Left renal pelvis (tissue), 4 donors: ENCODE measurements at places on chromosomes 12 and 14.

DNA sequence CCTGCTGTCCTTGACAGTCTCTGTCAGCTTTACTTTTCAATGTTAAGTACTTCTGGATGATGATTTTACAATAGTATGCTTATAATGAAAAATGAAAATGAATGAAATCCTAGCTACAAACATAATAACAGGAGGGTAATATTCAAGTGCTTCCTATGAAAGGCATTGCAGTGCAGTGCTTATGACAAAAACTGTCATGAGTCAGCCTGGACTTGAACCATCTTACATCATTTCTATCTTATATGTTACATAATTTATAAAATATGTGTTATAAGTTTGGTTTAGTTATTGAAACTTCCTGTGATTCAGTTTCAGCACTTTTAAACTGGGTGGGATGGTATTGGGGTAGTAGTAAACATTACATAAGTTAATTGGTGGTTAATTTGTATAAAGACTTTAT, 451.7 kb downstream of the TMEM117 start:
- no peak for DNase-seq

DNA sequence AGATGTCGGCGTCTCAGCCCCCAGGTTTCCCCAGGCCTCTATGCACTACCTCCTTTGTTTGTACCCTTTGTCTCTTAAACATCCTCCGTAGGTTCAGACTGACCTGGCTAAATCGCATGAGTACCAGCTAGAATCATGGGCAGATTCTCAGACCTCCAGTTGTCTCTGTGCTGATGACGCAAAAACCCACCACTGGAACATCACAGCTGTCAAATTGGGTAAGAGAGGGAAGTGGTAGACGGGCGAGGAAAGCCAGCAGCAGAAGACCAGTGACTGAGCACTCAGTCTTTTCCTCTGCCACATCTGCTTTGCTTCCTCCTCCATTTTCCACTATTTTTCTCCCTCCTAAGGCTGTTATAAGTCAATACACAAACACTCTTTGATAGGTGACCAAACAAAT, 29.7 kb downstream of the A2ML1 start:
- no peak for DNase-seq

DNA sequence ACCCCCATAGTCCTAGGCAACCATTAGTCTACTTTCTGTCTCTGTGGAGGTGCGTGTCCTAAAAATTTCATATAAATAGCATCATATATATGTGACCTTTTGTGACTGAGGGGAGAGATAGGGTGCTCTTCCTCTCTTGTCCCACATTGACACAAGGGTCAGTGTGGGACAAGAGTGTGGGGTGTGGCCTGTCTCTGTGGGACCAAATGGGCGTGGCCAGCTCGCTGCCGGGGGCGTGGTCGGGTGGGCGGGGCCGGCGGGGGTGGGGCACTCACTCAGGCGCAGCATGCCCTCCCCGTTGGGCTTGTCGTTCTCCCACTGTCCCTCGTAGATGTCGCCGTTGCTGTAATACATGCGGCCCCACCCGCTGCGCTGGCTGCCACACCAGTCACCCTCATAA, 15.5 kb downstream of the MORN3 start:
- DNase-seq, result no peak

GRCh38 chr14:100592972-100593371, 5.8 kb upstream of the BEGAIN start:
- DNase-seq, result no peak

GRCh38 chr12:108955225-108955835, 65.5 kb downstream of the SVOP start:
- DNase-seq, result peak; percentile 78

GRCh38 chr14:49928015-49928414, 35.1 kb downstream of the ARF6 start:
- no peak for DNase-seq

DNA sequence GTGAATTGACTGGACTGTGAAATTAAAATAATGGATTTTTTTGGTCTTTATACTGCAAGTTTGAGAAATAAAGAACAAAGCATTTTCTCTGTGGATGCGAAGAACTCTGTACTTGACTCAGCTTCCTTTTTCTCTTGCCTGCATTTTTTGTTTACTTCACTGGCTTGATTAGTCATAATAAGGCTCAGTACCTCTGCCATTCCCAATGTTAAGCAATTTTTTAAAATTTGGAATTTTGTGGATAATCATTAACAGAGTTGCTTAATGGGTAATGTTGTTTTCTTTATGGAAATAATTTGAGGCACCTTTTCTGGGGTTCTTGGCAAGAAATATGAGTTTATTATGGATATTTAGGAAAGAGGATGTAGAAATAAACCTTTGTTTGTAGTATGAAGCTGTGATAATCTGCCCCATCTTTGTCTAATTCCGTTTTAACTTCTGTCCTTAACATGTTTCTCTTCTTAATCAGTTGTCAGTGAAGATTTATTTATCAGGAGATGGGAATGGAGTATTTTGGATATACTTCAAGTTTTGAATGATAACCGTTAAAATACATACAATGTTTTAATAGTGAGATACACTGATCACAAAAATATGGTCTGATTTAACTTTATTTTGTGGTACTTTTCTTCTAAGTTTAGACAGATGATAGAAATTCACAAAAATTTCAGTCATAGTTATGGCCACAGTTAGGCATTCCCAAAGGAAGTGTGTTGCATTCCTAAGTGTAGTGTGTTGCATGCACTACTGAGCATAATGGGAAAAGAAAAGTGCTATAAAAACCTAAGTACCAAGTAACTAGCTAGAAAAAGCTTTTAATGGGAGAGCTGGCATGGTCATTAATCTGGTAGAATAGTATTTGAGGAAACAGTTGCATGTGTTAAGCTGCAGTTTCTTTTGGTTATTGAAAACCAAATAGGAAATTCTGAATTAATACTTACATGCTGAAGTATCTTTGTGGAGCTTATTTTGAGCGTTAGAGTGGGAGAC, 27.7 kb downstream of the WNK1 start:
- DNase-seq, result peak; percentile 40

DNA sequence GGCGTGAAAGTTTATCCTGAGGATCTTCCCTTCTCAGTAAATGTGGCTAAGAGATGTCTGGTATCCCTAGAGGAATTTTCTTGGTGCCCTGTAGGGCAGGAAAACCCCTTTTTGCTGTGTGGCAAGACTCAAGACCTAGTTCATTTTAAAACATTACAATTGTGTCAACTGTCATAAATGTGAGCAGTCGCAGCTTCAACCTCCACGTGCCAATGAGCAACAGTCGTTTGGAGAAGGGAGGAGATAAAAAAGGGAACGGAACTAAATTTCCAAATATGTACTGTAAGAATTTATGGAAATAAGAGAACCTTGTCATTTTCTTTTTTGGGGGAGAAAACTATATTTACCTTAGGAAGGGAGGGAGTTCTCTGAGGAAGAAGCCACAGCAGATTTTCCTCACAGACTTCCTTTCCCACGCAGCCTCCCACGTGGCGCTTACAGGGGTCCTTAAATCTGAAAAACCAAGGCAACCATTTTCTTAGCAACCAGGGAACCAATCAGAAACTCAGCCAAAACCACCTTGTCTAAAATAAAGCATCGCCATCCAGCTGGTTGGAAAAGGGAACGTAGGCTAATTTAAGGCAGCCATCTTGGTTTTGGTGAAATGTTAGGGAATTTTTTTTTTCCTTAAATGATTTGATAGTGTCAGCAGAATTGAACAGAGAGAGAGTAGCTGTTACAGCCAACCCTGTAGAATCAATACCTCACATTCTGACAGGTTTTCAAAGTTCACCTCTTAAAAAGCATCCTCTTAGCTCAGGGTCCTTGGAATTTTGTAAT, 99.1 kb downstream of the FIGNL2 start:
- DNase-seq, result no peak

DNA sequence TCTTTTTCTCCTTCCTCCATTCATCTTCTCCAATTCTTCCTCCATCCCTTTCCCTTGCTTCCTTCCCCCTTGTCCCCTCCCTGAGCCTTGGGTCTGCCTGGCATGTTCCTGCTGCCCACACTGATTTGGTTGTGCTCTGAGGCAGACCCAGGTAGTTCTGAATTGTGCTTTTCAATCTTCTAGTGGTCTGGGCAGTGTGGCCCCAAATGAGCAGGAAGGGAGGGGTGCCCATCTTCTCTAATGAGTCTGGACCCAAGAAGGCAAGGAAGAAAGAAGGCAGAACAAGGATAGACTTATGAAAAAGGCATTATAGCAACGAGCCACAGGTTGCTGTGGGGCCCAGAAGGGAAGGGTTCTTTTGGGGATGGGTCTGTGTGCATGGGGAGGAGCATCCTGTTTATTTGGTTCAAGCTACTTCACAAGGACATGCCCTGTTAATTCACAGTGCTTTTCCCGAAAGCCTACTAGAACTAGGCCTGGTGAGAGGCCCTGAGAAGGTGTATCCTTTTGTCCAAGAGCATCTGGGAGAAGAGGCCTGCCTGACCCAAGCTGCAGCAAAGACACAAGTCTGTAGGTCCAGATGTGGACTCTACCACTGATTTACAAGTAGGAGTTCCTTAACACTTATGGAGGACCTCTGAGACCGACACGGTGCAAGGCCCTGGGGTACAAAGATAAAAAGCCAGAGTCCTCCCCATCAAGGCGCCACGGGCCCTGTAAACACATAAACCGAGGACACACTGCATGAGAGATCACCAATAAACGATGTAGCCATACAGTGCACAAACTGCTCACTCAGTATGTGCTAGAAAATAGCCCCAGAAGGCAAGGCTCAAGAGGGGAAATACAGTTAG, 1.1 kb upstream of the SUSD6 start:
- DNase-seq, result no peak

DNA sequence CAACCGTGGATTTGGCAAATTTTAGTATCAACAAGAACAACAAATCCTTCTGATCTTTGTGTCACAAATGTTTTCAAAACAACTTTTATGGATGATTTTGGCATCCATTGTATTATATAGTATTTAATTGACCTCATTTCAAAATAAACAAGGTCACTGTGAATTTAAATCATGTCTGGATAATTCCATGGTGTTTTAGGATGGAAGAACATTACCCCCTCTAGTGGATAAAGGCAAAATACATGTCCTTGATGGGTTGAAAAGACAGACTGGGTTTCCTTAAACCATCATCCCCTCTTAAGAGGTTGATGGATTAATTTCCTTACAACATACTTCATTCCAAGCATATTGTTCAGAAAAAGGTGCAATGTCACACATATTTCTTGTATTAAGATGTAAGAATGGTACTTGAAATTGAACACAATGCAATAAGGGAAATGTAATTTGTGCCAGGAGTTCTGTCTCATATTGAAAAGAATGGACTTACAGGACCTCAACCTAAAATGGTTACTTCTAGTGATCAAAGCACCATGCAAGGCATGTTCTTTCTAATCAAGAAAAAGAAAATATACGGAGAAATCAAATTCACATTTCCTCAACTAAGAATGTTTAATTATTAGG, 352.0 kb downstream of the BCAT1 start:
- DNase-seq, result no peak

- no peak for DNase-seq
Measured at GRCh38 chr12:26471560-26471959, 276.2 kb downstream of the SSPN start.

GRCh38 chr12:107400686-107401447, 284.7 kb upstream of the PWP1 start:
- no peak for DNase-seq

GRCh38 chr12:114662512-114663177, 21.3 kb downstream of the TBX3 start:
- no peak for DNase-seq

DNA sequence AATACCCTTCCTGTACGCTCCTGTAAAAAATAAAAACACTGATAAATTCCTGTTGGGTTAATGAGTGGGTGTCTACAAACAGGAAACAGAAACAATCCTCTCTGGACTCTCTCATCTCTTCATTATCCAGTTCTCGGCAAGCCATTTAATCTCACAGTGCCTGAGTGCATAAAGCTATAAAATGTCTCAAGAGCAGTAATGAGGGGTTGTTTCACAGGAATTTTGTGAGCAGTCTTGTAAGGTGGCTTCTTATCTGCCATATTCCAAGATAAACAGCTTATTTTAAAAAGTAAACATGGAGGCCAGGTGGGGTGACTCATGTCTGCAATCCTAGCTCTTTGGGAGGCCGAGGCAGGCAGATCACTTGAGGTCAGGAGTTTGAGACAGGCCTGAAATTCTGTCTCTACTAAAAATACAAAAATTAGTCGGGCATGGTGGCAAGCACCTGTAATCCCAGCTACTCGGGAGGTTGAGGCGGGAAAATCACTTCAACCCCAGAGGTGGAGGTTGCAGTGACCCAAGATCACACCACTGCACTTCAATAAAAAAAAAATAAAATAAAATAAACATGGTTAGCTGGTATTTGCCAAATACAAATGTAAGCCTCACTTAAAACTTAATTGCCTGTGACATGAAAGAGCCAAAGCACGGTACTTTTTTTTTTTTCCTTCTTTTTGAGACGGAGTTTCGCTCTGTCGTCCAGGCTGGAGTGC, 54.0 kb downstream of the CLIP1 start:
- DNase-seq, result no peak

DNA sequence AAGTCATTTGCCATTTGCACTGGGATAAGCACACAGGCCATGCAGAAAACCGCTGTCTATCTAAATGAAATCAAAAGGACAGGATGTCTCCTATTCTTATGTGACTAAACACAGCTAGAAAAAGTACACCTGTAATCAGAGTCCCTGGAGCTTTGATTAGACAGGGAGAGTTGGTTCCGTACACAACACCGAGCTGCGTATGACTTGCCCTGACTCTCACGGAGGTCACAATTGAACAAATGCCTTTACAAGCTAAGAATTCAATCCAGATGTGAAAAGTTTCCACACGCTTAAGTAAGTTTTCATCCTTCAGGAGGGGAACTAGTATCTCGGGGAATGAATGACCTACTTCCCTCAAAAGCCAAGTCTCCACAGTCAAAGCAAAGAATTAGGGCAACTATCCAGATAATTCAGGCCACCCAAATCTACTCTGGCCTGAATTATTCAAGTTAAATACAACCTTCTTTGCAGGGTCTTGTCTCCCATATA, 67.5 kb downstream of the RTN1 start:
- DNase-seq, result no peak

GRCh38 chr12:130873825-130874224, 2.0 kb downstream of the RAN start:
- DNase-seq, result no peak

GRCh38 chr14:74290415-74290814, 12.3 kb downstream of the ABCD4 start:
- DNase-seq, result no peak

DNA sequence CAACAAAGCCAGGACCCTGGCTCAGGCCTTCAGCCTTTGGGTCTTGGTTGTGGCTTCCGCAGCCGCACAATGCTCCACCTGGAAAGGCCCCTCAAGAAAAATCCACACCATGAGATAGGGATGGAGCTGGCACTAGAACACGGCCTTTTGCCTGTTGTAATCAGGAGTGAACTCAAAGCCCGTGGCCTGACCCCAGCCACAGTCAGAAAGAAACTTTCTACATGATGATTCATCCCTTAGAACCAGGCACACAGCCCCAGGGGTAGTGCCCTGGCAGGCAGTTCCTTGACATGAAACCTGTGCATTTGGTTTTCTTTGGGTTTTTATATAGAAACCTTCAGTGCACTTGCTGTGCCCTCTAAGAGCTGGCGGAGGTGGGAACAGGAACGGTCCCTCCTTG, 5.1 kb downstream of the CLMN start:
- no peak for DNase-seq

- DNase-seq, result no peak
Measured at GRCh38 chr12:95198914-95199313, 18.4 kb downstream of the FGD6 start.
